AG20443 (cell line): ENCODE measurements at places on chromosomes 2 and 18.

DNA sequence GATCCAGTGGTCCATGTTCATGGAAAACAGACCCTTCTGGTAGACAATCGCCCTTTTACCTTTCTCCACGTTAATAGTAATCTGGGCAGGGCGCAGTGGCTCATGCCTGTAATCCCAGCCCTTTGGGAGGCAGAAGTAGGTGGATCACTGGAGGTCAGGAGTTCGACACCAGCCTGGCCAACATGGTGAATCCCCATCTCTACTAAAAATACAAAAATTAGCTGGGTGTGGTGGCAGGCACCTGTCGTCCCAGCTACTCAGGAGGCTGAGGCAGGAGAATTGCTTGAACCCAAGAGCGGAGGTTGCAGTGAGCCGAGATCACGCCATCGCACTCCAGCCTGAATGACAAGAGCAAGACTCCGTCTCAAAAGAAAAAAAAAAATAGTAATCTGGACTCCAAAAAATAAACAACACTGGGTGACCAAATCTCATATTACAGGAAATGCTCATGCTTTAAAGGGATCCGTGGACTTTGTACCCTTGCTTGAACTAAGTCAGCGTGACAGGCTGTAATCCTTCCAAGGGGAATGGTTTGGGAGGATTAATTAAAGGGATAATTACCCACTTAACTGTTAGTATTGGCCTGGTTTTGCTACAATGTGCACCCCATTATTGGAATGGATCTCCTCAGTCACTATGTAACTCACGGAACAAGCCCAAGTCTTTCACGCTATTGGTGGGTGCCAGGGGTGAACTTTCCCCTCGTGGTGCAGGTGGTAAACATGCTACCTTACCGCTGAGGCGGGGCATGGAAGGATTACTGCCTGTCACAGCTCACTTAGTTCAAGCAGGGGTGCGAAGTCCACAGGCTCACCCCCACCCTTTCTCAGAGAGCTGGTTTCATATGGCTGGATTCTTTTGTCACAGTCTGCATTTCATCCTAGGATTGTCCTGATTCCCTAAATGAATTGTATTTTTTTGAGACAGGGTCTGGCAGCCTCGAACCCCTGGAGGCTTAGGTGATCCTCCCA is 36.7 kb downstream of the PROC start:
- no peak for DNase-seq

DNA sequence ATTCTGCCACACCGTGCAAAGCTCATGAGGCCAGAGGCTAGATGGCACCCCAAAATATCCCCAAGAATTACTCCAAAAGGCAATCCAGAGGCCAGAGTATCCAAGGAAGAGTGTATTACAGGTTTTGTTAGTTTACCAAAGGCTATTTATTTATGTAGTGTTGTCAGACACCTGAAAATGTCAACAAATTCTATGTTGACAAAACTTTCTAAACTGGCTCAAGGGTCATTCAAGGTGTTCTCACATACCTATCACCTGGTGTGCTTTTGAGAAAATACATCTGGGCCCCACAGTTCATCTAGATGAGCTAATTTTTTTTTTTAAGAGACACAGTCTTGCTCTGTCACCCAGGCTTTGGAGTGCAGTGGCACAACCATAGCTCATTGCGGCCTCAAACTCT is 12.4 kb upstream of the DTNB start:
- DNase-seq = no peak

DNA sequence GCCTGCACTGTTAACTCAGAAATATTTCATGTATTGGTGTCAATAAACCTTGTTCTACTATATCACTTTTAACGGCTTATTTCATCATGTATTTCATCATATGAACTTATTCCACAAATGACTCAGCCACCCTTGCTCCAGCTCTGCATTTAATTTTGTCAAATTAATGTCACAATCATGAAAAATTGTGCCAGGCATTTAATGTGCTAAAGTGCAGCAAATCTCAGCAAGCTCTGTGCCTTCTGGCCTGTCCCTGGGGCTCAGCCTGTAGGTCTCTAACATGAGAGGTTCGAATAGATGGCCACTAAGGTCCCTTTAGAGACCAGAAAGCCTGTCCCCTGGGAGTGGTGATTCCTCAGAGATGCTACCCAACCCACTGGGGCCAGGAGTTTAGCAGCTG is 28.6 kb downstream of the BOD1L2 start:
- DNase-seq = no peak

DNA sequence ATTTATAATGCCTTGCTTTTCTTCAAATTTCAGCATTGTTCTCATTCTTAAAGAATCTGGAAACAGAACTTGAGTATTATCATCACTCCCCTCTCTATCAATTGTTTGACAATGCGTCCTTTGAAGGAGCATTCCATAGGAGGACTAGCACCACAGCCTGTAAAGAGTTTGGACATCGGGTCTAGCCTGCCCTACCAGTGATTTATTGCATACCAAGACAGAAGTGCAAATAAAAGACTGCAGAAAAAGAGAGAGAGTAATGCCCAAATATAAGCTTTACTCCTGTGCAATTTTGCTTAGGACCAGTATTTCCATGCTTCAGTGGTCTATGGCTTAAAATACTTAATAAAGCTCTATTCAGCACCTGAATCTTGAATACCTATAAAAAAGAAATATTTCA is 55.4 kb upstream of the MAP2 start:
- no peak for DNase-seq

GRCh38 chr2:160680294-160680693 is 186.7 kb upstream of the RBMS1 start:
- DNase-seq = no peak

DNA sequence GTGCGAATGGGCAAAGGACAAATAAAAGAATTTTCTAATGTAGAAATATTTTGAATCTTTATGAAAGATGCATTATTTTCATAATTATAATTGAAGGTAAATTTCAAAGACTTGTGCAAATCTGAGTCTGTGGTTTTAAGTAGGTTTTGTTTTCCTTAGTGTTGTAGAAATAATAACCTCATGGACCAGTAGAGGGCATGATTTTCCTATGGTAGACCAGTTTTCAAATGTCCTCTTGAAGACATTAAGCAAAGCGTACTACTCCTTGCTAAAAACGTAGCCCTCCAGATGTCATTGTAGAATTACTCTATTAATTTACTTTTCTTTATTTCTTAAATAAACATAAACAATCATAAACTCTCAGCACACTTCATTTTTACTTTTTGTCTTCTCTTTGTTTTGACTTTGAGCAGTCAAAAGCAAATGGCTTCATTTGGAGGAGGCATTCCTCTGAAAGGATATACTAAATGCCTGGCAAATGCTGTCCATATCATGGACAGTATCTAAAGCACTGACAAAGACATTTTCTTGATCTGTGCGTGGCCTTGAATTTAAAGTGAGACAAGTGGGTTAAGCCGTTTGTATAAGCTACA is 85.8 kb upstream of the FAM237A start:
- DNase-seq = peak; percentile 21

- peak; percentile 98 for DNase-seq
Observed at GRCh38 chr2:11743846-11744553, 2.4 kb upstream of the LPIN1 start.

- no peak for DNase-seq
Observed at GRCh38 chr18:54129448-54130067, 94.9 kb downstream of the MBD2 start.

DNA sequence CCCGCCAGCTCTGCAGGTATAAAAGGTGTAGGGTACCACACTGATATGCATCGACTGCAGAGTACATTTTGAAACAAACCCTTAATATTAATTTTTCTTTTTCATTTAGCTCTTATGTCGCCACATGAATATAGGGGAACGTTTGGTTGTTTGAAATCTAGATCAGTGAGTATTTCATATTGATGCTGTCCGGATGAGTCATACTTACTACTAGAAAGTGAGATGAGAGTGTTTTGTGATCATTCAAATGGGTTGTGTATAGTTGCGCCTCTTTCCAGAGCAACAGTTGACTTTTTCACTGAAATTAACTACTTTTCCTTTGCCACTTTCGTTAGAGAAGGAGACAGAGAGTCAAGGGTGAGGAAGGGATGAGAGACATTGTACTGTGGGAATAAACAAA is 24.6 kb downstream of the NPAS2 start:
- DNase-seq = no peak
